ENCODE measurements at places on chromosomes 16 and 17. TPM values are rescaled to one million over a fixed set of nuclear protein-coding genes. Genes with fewer than 3 reads are reported as not detected.
A peak's percentile ranks its signal among the peaks of the same experiment; 100 is the strongest.

DNA sequence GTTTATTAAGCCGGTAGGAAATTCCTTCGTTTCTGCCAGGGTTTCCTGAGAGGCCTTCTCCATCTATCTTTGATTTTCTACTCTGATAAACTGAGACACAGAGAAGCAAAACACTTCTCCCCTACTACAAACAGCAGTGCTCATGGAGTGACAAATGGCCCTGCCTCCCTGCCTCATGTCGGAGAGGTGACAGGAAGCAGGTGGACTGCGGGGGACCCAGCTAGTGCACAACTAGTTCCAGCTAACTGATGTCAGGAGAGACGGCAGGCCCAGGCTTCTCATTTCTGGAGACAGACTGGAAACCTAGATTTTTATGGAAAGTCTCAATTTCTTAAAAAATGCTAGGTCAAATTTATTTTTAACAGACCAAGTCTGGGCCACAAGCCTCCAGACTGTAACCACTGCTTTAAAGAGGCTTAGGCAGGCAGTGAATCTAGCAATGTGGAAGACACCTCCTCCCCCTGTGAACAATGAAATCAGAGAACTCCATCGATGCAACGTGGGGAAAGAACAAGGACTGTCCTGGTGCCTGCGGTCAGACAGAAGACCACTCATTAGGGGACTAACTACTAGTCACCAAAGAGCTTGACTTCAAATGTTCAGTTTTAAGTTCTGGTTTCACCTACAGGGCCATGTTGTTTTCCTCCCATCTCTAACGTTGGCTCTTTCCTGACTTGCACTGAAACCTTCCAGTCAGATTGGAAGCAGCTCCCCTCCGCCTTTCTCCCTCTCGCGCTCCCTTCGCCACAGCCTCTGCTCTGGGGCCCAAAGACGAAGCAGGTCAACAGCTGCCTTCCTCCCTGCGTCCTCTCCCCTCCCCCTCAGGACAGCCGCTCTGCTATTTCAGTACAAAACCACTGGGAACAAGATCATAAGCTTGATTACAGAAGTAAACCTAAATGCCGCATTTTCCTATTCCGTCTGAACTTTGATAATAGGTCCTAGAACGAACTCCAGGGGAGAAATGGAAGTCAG is 17.6 kb downstream of the GTF3C1 start:
- no peak for DNase-seq

DNA sequence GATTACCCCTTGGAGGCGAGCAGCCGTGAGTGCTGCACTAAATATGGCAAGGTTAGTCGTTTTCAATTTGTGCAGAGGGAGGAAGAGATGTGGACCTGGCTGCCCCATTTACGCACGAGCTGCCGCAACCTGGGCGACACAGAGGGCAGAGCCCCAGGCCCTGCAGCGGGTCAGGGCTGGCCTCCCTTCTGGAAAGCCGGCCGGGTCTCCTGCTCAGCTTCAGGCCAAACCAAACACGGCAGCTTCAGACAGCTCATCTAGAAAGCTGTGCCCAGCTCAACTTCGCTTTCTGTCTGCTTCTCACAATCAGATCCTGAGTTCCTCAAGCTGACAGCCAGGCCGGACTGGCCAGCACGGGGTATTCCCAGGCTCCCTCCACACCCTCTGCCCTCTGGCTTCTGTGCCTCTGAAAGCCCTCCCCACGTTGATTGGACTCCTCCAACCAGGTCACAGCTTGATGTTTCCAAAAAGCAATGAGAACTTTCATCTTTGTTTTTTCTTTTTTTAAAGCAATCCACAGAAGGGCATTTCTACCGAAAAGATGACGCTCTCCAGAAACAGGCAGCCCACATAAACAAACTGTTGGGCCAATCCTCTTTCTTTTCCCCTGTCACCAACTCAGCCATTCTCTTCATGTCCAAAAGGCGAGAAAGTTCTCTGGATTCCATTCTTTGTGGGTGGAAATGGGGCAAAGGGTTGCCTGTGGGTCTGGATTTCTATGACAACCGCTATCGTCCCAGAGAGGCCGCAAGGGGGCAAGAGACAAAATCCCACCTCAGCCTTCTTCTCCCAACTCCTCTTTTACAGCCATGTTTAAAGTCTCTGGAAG is 189.0 kb downstream of the ZFHX3 start:
- DNase-seq: peak; percentile 75

- no peak for DNase-seq
These were observed 67.0 kb downstream of the RAP1GAP2 start for GRCh38 chr17:2863204-2863603.

HOXB2 gene
- 15.9 TPM for polyA plus RNA-seq

- DNase-seq: no peak
These were observed 43.5 kb downstream of the GRB7 start for GRCh38 chr17:39781031-39781860.

DNA sequence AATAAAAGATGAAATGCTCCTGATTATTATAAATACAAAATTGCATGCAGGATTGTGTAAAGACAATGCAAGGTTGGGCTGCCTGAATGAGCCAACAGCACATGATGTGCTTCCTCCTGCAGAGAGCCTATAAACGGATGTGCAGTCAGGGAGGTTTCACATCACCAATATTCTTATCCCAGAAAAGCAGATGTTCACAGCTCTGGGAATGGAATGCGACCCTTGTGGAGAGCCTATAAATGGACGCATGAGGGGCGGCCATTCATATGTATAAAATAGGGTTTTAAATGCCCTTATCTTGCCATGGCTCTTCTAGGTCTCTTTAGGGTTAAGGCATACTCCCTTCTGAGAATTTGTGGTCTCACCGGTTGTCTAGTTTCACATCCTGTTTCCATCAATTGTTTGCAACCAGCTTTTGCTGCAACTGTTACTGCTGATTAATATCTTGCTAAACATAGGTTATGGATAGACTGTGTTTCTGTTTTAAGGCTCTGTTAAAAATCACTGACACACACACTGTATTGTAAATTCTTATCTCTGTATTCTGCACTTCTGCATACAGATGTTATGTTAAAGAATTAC is 31.9 kb downstream of the SLFN11 start:
- DNase-seq: no peak

- no peak for DNase-seq
These were observed 14.6 kb downstream of the ABCC3 start for GRCh38 chr17:50649042-50649908.

DNA sequence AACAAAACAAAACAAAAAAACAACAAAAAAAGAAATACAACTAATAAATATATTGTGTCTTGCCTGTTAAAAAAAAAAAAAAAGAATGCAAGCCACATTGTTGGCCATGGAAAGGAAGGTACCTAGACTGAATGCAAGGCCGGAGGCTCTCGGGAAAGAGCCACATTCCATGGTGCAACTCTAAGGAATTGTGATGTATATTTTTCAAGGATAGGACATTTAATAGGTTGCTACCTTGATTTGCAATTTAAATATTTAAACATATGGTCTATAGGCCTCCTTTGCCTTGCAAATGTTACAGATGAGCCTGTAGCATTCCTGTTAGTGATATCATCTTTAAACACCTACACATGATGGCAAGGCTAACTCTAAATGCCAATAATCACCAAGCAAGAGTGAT is 650.9 kb downstream of the TOX3 start:
- DNase-seq: no peak

GRCh38 chr17:81090361-81091136 is 55.6 kb downstream of the BAIAP2 start:
- no peak for DNase-seq

DNA sequence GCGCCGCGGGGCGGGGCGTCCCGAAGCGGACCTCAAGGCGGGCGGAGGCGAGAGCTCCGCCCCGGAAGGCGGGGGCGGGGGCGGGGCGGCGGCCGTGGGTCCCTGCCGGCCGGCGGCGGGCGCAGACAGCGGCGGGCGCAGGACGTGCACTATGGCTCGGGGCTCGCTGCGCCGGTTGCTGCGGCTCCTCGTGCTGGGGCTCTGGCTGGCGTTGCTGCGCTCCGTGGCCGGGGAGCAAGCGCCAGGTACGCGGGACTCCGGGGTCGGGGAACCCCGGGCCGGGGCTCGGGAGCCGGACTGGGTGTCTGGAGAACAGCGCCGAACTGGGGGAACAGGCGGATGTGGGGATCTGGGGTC is at the start of gene TNFRSF12A:
Gene TNFRSF12A (plus strand): TSS at position 122 of the 357 bp plus-strand sequence. CDS start 30 bp downstream, at position 152.
- peak; percentile 56 for DNase-seq

FBXW10 gene
- not detected for polyA plus RNA-seq

DNA sequence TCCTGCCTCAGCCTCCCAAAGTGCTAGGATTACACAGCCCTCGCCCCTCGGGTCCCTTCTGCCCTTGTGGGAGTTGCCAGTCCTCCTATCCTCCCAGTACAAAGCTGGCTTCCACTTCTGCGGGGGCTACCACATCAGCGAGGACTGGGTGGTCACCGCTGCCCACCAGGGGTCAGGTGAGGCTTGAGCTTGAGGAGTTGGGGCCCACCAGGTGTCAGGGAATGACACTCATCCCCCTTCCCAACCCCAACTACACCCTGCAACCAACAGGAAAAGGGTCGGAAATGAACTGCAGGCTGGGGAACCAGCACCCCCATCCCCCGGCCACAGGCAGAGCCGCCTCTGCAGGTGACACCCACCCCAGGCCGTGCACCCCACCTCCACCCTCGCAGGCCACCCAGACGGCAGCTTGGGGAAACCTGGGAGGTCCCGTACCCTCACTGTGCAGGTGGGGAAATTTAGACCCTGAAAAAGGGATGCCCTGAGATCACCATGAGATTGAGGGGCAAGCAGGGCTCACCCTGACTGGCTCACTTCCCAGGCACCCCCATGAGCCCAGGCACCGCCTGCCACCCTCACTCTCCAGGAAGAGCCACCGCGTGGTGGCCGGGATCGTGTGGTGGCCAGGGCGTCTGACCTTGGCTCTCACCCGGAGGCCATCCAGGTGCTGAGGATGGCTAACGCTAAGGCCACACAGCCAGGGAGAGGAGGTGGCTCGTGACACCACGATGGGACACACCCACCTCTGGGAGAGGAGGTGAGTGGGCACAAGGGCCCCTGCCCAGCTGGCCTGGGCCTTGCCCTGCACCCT is 8.0 kb downstream of the CTRB1 start:
- no peak for DNase-seq

DNA sequence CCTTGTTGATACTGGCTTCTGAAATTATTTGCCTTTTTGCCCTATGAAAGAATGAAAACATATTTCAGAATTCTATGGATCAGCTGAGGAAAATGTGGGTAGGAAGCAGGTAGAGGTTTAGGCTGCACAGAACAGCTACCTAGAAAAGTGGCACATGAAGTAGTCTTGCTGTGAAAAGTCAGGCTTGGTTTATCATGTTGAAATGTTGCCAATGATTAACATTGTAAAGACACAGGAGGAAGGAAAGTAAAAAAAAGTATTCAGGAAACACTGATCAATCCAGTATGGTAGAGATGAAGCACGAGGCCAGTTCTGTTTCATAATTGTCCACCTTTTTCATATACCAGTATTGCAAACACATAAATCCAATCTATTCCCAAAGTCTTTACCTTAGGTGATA is 29.9 kb downstream of the ABCA6 start:
- no peak for DNase-seq

SSTR5 gene
- polyA plus RNA-seq: not detected

AOC2 gene
- polyA plus RNA-seq: 0.09 TPM

DNA sequence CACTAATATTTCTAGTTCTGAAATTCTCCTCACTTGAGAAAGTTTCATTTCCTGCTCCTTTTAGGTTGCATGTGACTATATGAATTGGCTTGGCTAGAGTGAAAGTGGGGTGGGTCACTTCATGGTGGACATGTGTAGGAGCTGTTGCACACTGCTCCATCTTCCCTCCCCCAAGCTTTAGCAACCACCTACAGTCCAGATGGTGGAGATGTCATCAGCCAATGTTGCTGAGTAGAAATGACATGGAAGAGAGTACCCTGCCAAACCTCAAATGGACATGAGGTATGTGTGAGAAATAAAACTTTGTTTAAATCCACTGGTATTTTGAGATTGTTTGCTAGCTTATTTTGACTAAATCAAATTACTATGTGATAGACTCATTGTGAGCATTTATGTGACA is 281.5 kb downstream of the CA10 start:
- no peak for DNase-seq

GRCh38 chr17:30271102-30271501 is 20.6 kb downstream of the BLMH start:
- peak; percentile 31 for DNase-seq

DNA sequence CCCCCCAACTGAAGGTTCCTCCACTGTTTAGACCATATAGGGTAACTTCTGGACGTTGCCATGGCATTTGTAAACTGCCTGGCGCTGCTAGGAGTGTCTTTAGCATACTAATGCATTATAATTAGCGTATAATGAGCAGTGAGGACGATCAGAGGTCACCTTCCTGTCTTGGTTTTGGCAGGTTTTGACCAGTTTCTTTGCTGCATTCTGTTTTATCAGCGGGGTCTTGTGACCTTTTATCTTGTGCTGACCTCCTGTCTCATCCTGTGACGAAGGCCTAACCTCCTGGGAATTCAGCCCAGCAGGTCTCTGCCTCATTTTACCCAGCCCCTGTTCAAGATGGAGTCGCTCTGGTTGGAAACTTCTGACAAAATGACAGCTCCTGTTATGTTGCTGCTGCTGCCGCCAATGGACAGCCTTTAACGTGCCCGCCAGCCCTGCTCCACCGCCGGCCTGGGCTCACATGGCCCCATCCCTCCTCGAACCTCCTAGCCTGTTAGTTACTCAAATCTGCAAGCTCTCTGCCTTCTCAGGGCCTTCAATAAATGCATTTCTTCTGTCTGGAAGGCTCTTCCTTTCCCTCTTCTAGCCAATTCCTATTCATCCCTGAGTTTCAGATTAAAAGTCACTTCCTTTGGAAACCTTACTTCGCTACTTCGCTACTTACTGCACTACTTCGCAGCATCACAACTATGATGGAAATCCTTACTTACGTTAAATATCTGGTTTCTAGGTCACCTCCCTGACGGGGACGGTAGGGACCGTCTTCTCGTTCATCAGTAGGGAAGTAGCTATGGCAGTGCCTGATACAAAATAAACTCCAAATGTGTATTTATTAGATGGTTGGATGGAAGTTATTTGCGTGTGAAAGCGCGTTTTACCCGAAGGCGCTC is 640 bp upstream of the NAGLU start:
- DNase-seq: no peak

DNA sequence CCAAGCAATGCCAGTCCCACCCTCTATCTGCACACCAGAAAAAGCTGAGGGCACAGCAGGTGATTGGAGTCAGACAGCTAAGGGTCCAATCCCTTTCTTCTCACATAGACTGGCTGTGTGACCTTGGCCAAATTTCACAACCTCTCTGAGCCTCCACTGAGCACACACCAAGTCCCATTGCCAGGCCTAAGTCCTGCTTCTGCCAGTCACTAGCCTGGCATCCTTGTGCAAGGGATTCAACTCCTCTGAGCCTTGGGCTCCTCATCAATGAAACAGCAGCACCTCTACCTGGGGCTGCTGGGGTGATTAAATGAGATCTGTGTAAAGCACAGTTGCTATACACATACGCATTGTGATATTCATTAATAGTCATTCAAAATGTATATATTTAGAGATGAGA is 15.5 kb upstream of the TLCD3B start:
- DNase-seq: no peak

- no peak for DNase-seq
These were observed 18.3 kb upstream of the CYTH1 start for GRCh38 chr17:78800132-78800931.
